ENCODE measurements at places on chromosomes 12 and 14. TPM values are rescaled to one million over a fixed set of nuclear protein-coding genes. Genes with fewer than 3 reads are reported as not detected.

GPRC5A gene
- total RNA-seq, result not detected

TDRD9 gene
- total RNA-seq, result 1.1 TPM

PPP1R1A gene
- not detected for total RNA-seq

TFCP2 gene
- 8.6 TPM for total RNA-seq

COX14 gene
- 42.2 TPM for total RNA-seq

TSPAN11 gene
- total RNA-seq, result not detected

MOK gene
- 2.7 TPM for total RNA-seq

LRTM2 gene
- total RNA-seq, result not detected

CEBPE gene
- not detected for total RNA-seq

ADAM21 gene
- not detected for total RNA-seq

CIT gene
- 0.84 TPM for total RNA-seq

KRT3 gene
- not detected for total RNA-seq

GLS2 gene
- total RNA-seq, result 1.7 TPM

Data from CD8-positive, alpha-beta T cell (primary cell).